GM23248 (cell line): ENCODE measurements at places on chromosomes 16 and 17.

GRCh38 chr16:81095953-81096714 is at the start of gene GCSH:
GCSH (minus strand) TSS chr16:81096395; CDS start chr16:81096278, 117 bp downstream.
- DNase-seq, result peak; percentile 99

GRCh38 chr16:27407133-27407532 is 5.2 kb downstream of the IL21R start:
- no peak for DNase-seq

DNA sequence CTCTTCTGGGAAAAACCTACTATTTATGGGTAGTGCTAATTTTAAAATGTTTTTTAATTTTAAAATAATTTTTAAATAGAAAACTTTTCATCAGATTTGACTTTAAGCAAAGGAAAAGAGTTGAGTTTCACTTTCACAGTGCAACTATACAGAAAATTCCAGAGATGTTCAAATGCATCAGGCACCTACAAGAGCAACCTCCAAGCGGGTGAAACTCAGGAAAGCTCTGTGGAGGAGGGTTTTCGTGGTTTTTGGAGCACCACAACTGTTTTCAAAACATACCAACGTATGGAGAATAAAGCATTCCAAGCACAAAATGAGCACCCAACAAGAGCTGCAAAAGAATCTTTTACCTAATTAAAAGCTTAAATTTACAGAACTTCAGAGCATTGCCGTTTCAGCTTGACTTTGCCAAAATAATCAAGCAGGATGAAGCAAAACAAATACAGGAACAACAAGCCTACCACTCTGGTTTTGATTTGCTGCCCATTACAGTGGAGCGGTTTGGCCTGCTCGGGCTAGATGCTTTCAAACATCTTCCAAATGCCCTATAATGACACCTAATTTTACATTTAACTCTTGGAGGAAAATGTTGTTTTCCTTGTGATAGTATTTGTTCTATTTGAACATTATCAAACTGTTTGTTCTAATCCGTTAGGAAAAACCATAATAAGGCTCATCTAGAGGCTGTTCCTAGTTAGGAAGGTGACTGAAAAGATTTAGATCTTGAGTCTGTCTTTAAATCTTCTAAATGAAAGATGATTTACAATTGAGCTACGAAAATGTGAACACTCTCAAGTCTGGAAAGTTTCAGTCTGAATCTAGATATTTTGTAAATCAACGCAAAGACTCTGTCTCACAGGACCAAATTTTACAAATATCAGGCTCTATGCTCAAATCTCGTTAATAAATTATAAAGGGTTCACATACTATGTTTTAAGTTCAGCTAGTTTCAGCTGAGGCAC is 34.5 kb downstream of the NACA2 start:
- DNase-seq, result no peak

- peak; percentile 76 for DNase-seq
These were observed 389 bp downstream of the DUS1L start for GRCh38 chr17:82065193-82065637.

GRCh38 chr16:1771188-1771863 is at the start of gene NME3:
NME3 (minus strand) TSS chr16:1771543; CDS start chr16:1771534, 9 bp downstream.
- peak; percentile 85 for DNase-seq

- DNase-seq, result peak; percentile 92
These were observed 33.9 kb downstream of the JPH3 start for GRCh38 chr16:87636050-87636684.

- DNase-seq, result peak; percentile 94
These were observed 765 bp downstream of the COL1A1 start for GRCh38 chr17:50200457-50201275.

DNA sequence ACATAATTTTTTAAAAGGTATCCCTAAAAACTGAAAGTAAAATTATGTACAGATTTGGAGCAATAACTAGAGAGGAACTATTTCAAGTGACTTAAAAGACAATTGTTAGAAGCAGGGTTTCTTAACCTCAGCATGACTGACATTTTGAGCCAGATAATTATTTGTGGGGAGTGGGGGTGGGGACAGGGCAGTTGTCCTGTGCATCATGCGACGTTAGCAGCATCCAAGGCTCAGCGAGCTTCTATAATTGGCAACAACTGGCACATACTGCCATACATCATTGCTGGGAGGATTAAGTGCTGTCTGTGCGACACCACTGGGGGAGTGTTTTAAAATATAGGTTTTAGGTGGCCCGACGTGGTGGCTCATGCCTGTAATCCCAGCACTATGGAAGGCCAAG is 27.1 kb downstream of the GABARAPL2 start:
- no peak for DNase-seq

DNA sequence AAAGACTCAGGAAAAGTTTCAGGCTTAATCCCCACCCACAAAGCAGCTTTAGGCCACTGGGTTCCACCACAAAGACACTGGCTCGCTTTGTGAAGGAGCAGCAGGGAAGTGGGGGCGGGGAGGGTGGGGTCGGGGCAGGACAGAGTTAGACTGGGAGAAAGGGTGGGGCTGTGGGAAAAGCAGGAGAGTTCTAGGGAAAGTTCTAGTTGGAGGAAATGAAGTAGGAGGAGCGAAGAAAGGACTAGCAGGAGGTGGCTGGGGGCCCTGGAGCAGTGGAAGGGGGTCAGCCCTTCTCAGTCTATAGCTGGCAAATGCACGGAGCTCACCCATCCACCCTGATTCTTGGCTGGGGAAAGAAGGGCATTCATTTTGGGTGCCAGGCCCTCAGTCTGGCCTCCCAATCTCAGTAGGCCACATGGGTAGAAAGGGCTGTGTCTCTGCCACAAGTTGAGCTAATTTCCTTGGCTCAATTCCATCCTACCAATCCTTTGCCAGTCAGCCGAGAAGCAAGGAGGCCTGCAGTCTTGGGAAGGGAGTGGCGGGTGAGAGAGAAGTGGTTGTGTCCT is 4.6 kb downstream of the INPP5K start:
- peak; percentile 75 for DNase-seq

GRCh38 chr16:83458612-83459011 is 349.2 kb upstream of the HSBP1 start:
- peak; percentile 81 for DNase-seq

- no peak for DNase-seq
These were observed 242.4 kb downstream of the ZFHX3 start for GRCh38 chr16:72805486-72805885.

DNA sequence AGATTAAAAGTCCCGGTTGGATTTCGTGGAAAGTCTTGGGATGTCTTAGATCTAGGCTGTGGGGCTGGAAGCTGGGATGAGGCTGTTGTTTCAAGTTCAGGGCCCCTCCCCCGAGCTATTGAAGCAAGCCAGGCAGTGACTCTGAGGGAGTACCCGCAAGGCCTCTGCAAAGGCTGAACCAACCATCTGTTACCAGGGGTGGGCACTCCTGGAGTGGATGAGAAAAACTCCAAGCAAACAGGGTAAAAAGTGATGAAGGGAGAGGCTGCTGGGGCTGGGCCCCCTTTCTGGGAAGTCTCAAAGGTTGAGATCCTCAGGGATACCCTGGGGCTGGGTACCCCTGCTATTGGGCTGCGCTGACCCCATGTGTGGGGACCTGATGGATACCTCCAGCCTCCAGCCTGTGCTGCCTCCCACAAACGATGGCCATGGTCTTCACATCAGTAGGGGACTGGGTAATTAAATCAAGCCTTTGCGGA is 82.4 kb upstream of the KIFC3 start:
- DNase-seq, result no peak

DNA sequence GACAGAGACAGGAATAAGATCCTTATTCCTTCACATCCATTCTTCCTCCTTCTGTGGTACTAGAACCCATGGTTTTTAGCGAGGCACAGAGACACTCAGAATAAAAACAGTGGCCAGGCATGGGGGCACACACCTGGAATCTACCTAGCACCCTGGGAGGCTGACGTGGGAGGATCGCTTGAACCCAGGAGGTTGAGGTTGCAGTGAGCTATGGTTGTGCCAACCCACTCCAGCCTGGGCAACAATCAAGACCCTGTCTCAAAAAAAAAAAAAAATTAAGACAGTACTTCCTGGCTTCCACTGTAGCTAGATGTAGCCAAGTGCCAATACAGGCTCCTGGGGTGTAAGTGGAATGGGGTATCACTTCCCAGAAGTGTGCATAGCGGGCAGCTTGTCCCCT is 7.4 kb upstream of the SPNS1 start:
- DNase-seq, result no peak

DNA sequence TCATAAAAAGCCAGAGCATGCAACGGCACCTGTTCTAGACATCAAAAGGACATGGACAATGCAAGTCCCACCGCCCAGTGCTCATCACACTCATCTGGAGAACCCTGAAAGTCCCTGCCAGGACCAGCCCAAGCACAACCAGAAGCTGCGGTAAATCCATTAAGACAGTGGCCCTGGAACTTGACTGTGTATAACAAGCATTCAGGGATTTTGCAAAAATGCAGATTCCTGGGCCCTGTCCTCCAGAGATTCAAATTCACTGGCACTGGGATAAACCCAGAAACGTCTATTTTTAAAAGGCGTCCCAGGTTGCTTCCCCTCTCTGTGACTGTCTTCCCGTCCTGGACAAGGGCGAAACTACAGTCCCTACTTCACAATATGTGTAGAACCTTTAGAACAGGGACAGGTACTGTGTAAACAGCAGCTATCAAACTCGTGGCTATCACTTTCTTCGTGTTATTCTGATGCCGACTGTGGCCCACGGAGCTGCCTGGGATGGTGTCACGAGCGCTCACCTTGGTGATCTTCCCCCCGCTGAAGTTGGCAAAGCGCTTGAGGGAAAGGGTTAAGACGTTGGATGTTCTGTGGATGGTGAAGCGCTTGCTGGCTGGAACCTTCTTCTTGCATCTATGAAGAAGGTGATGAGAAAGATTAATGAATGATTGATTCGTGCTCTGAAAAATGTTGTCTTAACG is 22.3 kb downstream of the USP36 start:
- no peak for DNase-seq

GRCh38 chr16:3021449-3022207 is 1.5 kb downstream of the TNFRSF12A start:
- DNase-seq, result peak; percentile 99

- no peak for DNase-seq
These were observed 6.3 kb upstream of the SLC38A8 start for GRCh38 chr16:84048871-84049270.

- DNase-seq, result peak; percentile 56
These were observed 29.4 kb downstream of the TOM1L2 start for GRCh38 chr17:17942846-17943245.

GRCh38 chr16:11824362-11824761 is 27.0 kb downstream of the RSL1D1 start:
- DNase-seq, result peak; percentile 13

GRCh38 chr16:14629612-14629918 is 495 bp downstream of the PARN start:
- peak; percentile 50 for DNase-seq

GRCh38 chr16:74582970-74583369 is 23.9 kb downstream of the GLG1 start:
- DNase-seq, result no peak

GRCh38 chr16:50153596-50154419 is 702 bp downstream of the TENT4B start:
- DNase-seq, result peak; percentile 56

- DNase-seq, result no peak
These were observed 8.4 kb downstream of the ACSF3 start for GRCh38 chr16:89102041-89102471.

- DNase-seq, result peak; percentile 46
These were observed 133.3 kb downstream of the ZNF778 start for GRCh38 chr16:89350701-89351380.

GRCh38 chr17:20022701-20023100 is 13.5 kb downstream of the SPECC1 start:
- peak; percentile 18 for DNase-seq

GRCh38 chr16:84739349-84740124 is 39.7 kb downstream of the USP10 start:
- peak; percentile 97 for DNase-seq

GRCh38 chr17:50191359-50192143 is 9.9 kb downstream of the COL1A1 start:
- DNase-seq, result peak; percentile 55

- DNase-seq, result no peak
These were observed 13.5 kb downstream of the TBCD start for GRCh38 chr17:82765371-82765770.

GRCh38 chr17:17809531-17810083 is 27.2 kb downstream of the SREBF1 start:
- DNase-seq, result no peak

GRCh38 chr17:7703584-7704479 is 1.2 kb upstream of the EFNB3 start:
- DNase-seq, result peak; percentile 84

DNA sequence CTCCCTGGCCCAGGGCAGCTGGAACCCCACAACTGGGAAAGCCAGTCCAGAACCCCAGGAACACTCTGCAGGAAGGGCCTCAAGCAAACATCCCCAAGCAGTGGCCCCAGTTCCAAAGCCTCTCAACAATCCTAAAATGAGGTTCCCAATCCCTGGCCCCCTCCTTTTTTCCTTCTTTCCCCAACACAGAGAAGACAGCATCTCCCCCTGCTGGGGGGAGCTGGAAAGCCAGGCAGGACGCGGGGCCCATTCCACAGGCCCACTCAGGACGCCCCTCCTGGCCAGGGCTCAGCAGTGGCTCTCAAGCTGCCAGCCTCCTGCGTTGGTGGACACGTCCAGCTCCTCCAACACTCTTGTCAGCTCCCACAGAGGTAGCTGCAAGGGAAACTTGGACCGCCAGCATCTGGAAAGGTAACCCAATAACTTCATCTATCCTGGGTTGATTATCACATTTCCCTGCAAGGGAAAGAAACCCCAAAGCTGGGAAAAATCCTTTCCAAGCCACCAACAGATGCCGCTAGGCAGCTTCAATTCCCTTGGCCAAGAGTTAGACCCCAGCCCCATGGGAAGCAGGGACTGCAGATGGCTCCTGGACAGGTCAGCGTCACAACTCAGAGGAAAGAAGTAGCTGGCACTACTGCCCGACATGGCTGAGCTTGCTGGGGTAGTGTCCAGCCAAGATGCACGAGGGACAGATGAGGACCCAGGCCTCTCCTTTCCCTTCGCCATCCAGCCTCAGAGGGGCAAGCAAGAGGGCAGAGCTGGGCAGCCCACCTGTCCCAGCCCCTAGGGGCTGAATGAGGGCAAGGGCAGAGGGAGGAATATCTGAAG is 7.6 kb downstream of the HDAC5 start:
- DNase-seq, result peak; percentile 66

DNA sequence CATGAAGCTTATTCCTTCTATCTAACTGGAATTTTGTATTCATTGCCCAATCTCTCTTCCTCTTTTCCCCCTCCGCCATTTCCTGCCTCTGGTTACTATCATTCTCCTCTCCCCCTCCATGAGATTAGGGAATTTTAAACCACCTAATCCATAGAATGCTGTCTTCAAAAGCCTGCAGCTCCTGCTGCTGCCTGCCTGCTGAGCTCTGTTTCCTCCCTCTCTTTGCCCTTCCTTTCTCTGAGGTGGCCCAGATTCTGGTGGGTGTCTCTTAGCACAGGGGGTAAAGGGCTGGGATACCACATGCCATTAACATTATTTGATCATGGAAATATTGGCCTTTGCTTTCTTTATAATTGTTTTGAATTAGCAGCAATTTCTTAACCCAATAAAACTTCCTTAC is 241.6 kb downstream of the CNTNAP4 start:
- no peak for DNase-seq
